ENCODE measurements at places on chromosomes 12 and 14. TPM values are rescaled to one million over a fixed set of nuclear protein-coding genes. Genes with fewer than 3 reads are reported as not detected.

DNA sequence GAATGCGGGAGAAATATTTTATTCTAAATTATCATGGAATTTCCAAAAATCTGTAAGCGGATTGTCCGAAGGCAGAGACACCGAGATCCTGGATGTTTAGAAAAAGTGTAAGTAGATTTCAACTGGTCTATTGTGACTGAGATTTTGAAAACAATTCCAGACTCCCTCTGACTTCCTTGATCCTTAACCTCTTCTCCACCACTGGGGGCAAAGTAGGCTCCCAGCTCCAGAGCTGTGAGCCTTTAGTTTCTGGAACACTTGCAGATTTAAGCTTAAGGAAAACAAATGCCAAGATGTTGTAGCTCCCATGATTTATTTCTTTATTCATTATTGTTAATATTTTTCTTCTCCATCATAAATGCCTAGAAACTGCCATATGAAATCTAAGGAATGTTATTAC lies 1320.5 kb upstream of the SEL1L start:
- no peak for DNase-seq

- DNase-seq, result no peak
Observed at GRCh38 chr14:75040959-75041358, 10.3 kb downstream of the MLH3 start.

DNA sequence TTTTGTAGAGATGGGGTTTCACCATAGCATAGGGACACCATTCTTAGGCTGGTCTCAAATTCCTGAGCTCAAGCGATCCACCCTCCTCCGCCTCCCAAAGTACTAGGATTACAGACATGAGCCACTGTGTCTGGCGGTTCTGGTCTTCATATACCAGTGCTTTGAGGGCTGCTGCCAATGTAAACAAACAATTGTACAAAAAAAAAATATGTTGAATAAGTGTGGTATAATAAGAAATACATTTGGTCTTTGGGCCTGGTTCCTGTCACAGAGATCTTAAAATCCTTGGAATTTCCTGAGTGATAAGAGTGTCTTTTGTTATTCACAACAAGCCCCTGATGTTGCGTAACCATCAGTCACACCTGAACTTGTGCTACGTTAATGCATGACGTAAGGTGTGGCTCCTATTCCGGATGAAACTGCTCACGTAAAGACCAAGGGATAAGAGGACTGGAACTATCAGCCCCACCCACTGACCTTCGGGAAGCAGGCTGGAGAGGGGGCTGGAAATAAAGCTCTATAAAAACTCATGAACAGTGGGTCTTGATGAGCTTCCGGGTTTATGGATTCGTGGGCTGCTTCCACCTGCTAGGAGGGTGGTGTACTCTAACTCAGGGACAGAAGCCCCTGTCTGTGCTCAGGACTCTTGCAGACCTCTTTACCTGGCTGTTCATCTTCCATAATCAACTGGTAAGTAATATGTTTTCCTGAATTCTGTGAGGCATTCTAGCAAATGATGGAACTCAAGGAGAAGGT lies 16.5 kb upstream of the RIMKLB start:
- DNase-seq, result no peak

GRCh38 chr12:75642226-75642625 lies 130.8 kb upstream of the KRR1 start:
- DNase-seq, result no peak

DNA sequence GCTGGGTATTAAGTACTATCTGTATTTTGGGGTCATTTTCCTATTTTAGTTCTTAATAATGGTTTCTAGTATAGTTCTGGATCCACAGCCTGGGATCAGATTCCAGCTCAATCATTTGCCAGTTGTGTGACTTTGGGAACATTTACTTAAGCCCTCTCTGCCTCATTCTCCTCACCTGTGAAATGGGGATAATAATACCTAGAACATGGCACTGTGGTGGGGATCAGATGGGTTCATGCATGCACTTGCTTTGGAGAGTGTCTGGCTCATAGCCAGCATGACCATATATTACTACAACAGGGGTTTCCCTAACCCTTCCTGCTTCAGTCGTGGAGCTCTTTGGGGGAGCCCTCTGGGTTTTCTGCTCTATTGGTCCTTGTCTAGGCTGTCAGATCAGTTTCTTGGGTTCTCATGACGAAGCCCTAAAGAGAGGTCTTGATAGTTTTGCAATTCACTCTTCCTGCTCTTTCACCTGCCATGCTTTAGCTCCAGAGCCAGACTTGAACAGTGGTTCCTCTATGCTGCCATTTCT lies 34.1 kb upstream of the SMOC1 start:
- DNase-seq, result no peak

Gene CD69
- 1.7 TPM for polyA plus RNA-seq

Gene NRL
- 2.2 TPM for polyA plus RNA-seq

Gene KLRC3
- polyA plus RNA-seq, result not detected

Gene SLC2A14
- polyA plus RNA-seq, result 1.1 TPM

Gene C1RL
- polyA plus RNA-seq, result 30.2 TPM
